Stimulated activated CD4-positive, alpha-beta T cell treated with anti-CD3 and anti-CD28 coated beads, Interleukin-4, amount 100 ng/mL, for 4 hours (primary cell): ENCODE measurements at places on chromosomes 7 and 10.

- DNase-seq = no peak
These were observed 25.3 kb upstream of the NEBL start for GRCh38 chr10:20922451-20922850.

- no peak for DNase-seq
These were observed 14.8 kb downstream of the ITIH5 start for GRCh38 chr10:7651853-7652470.

DNA sequence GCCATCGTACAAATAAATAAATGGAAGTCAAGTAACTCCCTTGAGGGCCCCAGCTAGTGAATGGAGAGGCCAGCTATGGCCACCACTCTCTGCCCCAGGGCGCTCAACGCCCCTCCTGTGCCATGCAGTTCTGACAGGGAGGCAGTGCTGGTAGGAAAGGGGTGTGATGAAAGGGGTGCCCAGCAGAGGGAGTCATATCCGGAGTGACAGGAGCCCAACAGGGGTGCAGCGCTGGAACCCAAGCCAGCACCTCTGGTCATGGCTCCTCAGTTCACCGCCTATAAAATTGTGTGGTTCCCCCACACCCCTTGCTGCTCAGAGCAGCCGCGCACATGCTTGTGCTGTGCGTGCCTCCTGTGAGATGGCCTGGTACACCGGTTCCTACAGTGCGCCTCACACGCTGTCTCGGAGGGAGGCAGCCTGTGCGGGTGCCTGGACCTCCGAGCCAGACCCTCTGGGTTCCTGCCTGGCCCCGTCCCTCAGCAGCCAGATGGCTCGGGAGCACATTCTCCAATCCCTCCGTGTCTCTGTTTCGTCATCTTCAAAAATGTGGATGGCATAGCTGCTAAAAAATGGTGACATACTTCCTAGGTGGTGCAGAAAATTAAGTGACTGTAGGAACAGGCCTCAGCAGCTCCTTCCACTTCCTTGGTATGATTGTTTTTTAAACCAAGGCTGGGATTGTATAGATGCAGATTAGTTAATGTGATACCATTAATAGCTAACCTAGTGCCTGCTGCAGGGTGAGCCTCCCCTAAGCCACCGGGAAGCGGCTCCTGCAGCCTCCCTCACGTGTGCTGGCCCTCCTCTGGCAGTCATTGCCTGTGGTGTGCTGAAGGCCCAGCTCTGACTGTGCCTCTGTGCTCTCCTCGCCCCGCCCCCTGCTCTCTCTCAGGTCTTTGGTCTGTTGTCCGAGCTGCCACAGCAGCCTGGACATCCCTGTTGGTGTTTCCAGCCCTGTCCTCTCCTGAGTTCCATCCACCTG, 125.8 kb downstream of the EGFR start:
- DNase-seq = no peak

DNA sequence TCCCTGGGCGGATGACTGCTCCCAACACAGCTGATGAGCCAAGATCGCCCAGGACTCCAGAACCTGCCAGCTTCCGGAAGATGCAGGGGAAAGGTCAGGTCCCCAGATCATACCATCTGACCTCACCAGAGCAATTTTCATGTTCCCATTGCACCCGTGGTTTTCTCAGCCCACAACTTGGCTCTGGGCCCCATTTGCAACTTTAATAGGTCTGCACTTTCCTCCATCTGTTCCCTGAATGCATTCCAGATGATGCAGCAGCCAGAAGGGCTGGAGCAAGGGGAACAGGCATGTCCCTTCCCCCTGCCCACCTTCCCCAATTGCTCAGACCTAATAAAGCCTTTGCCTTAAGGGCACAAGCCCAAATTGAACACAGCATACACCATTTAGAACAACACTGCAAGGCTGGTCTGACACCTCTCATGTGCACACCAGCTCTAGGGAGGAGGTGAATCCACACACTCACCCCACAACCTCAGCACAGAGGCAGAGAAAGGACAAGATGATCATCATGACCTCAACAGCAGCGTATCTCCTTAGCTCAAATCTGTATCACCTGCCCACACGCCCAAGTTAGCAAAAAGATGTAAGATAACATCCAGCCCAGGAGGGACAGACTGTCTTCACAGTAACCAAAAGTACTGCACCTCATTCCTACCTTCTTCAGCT, 87.5 kb downstream of the PLXNA4 start:
- DNase-seq = no peak

GRCh38 chr7:105838627-105839231, 37.7 kb downstream of the ATXN7L1 start:
- DNase-seq = no peak

GRCh38 chr10:69124563-69125268, 738 bp downstream of the VPS26A start:
- DNase-seq = peak; percentile 31
